Hindlimb muscle (tissue), 1 donor: ENCODE measurements at places on chromosomes 11 and 22. TPM values are rescaled to one million over a fixed set of nuclear protein-coding genes. Genes with fewer than 3 reads are reported as not detected.

The PGA4 gene
- 0.44 TPM for polyA plus RNA-seq

The PIK3IP1 gene
- polyA plus RNA-seq: 6.5 TPM

The POLD4 gene
- polyA plus RNA-seq: 33.3 TPM

The MIOX gene
- polyA plus RNA-seq: not detected

The APOA4 gene
- not detected for polyA plus RNA-seq

The CRYBB2 gene
- not detected for polyA plus RNA-seq

The PRG2 gene
- polyA plus RNA-seq: 0.62 TPM

The CSF2RB gene
- 2.0 TPM for polyA plus RNA-seq

The GTSE1 gene
- polyA plus RNA-seq: 7.9 TPM

The POU2AF2 gene
- not detected for polyA plus RNA-seq

The ZDHHC5 gene
- 31.9 TPM for polyA plus RNA-seq

The MMP7 gene
- 0.18 TPM for polyA plus RNA-seq

The ATXN10 gene
- 174 TPM for polyA plus RNA-seq

The TRIM51 gene
- polyA plus RNA-seq: not detected

The CCDC87 gene
- 0.25 TPM for polyA plus RNA-seq

The HTR3A gene
- not detected for polyA plus RNA-seq

The MPPED2 gene
- polyA plus RNA-seq: 4.4 TPM

The ZNRF3 gene
- 11.7 TPM for polyA plus RNA-seq

The TSPAN32 gene
- 5.3 TPM for polyA plus RNA-seq
